Stimulated activated CD4-positive, alpha-beta T cell treated with anti-CD3 and anti-CD28 coated beads, Interleukin-4, amount 100 ng/mL, for 48 hours (primary cell): ENCODE measurements at places on chromosomes 2 and 18.

DNA sequence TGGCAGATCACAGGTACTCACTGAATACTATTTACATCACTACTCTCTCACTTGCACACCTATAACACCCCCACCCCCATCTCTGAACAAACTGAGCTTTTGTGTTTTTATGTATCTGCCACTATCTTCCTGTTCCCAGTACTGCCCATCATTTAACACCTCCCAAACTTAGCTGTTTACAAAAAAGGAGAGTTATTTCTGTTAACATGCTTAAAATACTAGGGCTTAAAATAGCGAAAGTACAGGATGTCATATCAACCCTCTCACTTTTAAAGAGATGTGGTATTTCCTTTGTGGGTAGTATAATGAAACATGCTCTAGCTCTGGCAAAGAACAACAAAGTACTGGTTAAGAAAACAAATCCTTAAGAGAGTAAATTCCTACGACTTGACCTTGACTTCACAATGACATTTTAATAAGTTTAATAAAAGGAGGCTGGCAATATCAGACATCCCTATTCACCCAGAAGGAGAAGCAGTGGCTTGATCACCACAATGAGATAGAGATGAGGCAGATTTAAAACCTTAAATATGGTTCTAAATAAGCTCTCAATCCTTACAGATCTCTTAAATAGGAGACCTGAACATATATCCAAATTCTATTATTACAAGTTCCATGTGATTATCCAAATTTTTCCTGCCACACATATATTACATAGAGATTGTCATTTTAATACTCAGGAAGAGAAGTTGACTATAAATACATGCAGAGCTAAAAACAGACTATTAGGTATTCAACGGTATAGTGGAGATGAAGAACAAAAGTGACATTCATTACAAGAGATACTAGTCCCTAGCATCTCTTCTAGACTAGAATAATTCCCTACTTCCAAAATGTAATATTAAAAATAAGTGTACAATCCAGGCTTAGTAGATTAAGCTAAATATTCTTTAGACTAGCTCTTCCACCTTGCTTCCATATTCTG is 36.9 kb downstream of the TRAK2 start:
- DNase-seq: no peak

GRCh38 chr18:32975163-32975436 is 202.3 kb upstream of the KLHL14 start:
- DNase-seq: no peak

DNA sequence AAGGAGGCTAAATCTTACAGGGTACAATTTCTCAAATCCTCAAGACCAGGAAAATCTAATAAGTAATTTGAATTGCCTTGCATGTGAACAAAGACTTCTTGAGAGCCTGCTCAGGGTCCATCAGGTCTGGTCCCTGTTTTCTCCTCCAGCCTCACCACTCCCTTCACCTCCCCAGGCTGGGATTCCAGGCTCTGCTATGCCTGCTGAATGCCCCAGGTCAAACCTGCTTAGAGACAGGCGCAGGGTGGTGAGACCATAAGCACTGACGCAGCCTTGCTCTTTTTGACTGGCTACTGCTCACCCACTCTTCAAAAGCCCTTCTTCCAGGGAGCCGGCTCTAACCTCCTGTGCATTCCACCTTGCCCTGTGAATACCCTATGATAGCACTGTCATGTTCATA is 356.4 kb upstream of the ACVR2A start:
- DNase-seq: no peak

DNA sequence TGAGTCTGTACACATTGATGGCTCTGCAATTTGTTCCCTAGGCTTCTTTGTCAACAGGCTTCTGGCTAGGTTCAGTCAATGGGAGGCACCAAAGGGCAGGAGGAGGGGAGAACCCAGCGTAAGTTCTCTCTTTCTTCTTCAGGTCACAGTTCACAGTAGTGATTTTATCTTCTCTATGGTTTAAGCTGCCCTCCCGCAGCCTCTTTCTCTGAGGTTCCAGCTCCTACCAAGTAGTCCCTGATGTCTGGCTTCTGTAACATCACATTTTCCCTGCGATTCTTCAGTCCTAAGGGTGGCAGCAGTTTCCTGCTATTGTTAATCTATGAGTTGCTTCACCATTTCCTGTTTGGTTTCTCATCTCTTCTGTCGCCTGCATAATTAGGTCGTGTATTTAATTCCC is 107.4 kb downstream of the CPO start:
- no peak for DNase-seq

- DNase-seq: no peak
Measured at GRCh38 chr2:69989441-69990105, 28.1 kb upstream of the ASPRV1 start.

DNA sequence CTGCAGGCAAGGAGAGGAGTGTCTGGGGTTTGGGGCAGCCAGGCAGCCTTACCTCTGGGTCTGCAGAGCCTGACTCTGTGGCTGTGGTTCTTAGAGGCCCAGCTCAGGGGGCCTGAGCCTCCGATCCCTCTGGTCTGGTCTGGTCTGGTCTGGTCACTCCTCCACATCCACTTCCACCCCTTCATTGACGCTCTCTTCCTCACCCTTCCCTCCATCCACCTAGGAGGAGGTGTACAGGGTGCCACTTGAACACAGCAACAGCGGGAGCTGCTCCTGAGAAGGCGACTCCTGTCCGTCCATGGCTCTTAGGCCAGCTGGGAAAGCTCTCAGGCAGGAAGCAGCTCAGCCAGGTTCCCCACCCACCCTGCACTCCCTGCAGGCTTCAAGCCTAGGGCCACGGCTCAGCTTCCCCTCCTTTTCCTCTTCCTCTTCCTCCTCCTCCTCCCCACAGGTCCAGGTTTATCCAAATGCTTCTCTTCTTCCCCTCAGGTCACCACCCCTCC is 16.9 kb downstream of the GPR55 start:
- no peak for DNase-seq

DNA sequence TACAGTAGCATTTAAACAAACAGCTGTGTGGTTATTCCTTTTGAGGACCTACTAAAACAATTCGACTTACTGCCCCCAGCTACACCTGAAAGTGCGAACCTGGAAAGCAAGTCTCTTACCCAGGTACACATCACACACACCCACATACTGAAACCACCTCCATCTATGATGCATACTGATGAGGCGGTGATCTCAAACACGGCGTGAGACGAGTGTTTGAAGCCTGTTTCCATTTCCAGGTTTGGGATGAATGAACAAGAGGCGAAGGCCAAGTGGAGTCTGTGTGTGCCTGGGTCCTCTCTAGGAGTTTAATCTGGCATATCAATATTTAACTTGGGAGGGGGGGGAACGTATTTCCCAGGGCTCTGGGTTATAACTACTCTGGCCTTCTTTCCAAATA is 1.6 kb downstream of the TMEM185B start:
- no peak for DNase-seq

DNA sequence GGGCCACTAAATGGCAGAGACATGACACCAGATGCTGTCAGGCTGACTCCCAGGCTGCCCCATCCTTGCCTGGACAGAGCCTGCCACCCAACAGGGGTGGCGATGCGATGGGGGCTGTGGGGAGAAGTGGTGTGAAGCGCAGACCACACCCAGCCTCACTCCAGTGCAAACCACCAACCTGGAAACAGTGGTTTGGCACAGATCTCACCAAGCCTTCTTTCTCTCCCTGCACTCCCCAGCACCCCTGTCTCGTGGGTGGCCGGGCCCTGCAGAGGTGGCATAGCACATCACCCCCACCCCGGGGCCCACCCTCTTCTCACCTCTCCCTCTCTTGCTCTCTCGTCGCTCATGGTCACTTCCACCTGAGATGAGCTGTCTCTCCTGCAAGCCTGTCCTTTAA is 32.6 kb downstream of the CIB4 start:
- DNase-seq: no peak

- DNase-seq: no peak
Measured at GRCh38 chr2:189348369-189348768, 92.9 kb upstream of the WDR75 start.

DNA sequence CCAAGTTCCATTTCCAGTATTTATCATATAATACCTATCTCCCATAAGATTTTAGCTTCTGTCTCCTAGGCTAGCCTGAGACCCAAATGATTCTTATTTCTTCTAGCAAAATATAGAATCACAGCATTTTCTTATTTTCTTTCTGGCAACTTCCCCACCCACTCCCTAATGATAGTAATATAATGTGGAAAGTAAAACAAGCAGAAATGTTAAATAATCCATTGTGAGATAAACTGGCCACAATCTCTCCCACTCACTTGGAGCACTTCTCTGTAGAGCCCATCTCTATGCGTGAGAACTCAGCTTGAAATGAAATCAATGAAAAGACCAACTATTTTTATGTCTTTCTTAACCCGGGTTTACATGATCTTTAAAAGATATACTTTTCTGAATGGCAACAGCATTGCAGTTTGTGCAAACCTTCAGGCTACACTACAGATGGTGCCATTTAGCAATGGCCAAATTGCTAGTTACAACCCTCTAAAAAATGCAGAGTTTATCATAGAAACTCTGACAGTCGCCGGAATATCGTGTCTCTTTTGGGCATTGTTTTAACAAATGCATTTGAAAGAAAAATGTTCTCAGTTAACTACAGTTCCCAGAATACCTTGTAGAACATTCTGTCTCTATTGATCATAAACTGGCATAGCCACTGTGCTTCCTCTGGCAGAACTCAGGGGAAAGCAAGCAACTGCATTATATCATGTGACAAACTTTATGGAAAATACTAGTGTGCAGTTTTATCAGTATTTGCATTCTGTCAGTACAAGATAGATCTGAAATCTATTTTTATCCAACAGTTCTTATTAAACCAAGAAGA is 1407.4 kb upstream of the ZEB2 start:
- no peak for DNase-seq

- DNase-seq: no peak
Measured at GRCh38 chr2:240368781-240369331, 66.6 kb upstream of the GPC1 start.

DNA sequence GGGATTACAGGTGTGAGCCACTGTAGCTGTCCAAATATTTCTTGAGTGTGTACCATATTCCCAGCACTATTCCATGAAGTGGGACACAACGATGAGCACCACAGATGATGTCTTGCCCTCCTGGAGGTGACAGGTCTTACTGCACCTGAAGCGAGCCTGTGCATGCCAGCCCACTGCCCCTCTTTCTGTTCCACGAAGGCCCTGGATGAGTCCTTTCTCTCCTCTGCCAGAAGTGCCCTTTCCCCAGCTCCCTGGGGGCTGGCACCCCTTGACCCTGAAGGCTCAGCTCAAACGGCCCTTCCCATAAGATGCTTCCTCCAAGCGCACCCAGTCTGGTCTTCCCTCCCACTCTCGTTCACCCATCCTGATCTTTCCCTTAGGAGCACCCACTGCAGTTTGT is 5.5 kb downstream of the ATP6V1B1 start:
- no peak for DNase-seq

DNA sequence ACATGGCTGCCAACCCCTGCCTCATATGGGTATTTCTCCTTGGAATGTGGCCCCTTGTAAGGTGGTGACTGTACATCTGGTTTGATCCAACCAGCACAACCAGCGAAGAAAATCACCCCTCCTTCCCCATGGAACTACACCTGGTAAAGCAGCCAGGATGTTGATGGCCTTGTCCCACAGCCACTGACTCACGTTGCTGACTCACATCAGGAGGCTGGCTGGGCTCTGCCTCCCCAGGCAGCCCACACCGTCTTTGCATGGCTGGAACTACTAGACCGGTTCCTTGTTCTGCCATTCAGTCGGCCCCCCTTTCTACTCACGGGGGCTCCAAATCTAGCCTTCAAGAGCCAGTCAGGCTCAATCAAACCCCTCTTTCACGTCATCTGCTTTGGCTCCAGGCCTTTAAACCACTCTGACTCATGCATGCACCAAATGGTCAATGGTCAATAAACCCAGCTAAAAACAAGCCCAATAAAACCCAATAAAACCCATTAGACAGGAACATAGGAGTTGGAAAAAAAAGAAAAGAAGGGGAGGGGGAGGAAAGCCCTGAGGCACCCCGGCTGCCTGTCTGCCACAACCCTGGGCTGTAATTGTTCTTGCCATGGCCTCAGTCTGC is 114.8 kb downstream of the PLB1 start:
- no peak for DNase-seq

DNA sequence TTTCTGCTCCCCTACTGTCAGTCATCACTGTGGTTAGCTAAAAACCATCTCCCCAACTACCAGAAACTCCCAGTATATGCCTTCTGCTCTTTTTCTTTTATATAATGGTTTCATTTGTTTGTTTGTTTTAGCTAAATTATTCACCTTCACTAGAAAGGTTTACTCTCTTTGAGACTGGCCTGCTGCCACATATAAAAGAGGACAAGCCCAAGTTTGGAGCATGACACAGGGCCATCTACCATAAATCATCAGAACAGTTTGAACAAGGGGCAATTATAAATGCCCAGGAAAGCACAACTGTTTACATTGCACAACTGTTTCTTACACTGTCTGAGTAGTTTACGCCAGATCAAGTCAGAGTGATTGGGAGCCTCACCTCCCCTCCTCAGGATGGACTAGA is 471.0 kb upstream of the PIK3C3 start:
- no peak for DNase-seq

DNA sequence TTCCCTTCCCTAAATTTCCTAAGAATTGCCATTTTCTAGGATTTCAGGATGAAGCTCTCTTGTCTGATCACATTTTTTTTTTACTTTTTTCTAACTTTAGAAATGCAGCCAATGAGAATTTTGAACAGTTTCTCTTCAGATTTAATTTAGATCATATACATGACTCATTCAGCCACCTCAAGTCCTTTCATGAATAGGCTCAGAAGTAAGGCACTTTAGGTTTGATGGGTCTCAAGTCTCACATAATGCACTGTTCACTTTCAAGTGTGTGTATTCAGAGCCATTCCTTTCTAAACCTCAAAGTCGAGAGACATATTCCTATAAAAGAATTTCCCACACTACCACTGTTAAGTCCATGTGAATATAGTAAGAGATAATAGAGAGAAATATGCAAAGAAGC is 614.1 kb upstream of the VRK2 start:
- no peak for DNase-seq

DNA sequence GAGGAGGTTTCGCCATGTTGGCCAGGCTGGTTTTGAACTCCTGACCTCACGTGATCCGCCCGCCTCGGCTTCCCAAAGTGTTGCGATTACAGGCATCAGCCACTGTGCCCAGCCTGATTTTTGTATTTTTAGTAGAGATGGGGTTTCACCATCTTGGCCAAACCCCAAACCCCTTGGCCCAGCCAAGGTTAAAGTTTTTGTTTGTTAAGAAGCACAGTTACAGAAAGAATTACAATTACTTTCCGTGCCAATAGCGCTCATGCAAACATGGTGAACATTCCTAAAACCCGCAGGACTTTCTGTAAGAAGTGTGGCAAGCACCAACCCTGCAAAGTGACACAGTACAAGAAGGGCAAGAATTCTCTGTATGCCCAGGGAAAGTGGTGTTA is 26.1 kb downstream of the ITSN2 start:
- no peak for DNase-seq
